Lung (tissue), 17 donors: ENCODE measurements at places on chromosomes 1 and 21. TPM values are rescaled to one million over a fixed set of nuclear protein-coding genes. Genes with fewer than 3 reads are reported as not detected.

The KCNA3 gene
- 2.5 TPM for polyA plus RNA-seq

The FCGR3A gene
- 211 TPM for polyA plus RNA-seq

- DNase-seq, result no peak
- peaks cover 4% of the 10 kb centered on the region for H3K4me1 ChIP-seq
- no peak overlapping the region for H3K4me3 ChIP-seq
- no peaks in the 10 kb centered on the region for H3K27me3 ChIP-seq
- no peak overlapping the region for H3K27ac ChIP-seq
- H3K36me3 ChIP-seq, result no peaks in the 10 kb centered on the region
Measured at GRCh38 chr1:100430325-100430756, 78.0 kb downstream of the CDC14A start.

GRCh38 chr1:243508943-243509342, 253.1 kb downstream of the SDCCAG8 start:
- no peaks in the 10 kb centered on the region for H3K4me1 ChIP-seq
- H3K4me3 ChIP-seq, result no peak overlapping the region
- no peaks in the 10 kb centered on the region for H3K27me3 ChIP-seq
- H3K27ac ChIP-seq, result no peak overlapping the region
- no peak for DNase-seq
- H3K36me3 ChIP-seq, result peaks cover 10% of the 10 kb centered on the region

DNA sequence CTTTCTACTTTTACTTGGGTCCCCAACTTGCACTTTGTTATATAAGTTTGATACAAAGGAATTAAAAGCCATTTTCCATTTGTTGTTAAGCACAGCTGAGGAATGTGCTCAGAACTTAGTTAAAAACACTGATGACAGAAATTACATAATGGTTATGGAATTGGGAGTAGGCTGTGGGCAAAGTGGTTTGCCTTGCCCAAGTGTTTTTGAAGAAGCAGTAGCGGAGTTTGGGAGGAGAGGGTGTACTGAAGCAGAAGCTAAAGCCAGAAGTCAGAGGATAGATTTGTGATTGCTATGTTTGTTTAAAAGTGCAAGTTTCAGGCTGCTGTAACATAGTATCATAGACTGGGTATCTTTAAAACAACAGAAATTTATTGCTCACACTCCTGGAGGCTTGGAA, 391.8 kb downstream of the DUSP10 start:
- H3K4me3 ChIP-seq, result no peak overlapping the region
- H3K27me3 ChIP-seq, result no peaks in the 10 kb centered on the region

GRCh38 chr1:228015276-228016180, 8.7 kb downstream of the WNT3A start:
- no peaks in the 10 kb centered on the region for H3K4me1 ChIP-seq
- no peak overlapping the region for H3K4me3 ChIP-seq
- H3K36me3 ChIP-seq, result no peaks in the 10 kb centered on the region
- DNase-seq, result no peak
- H3K27me3 ChIP-seq, result no peaks in the 10 kb centered on the region
- H3K27ac ChIP-seq, result no peak overlapping the region

DNA sequence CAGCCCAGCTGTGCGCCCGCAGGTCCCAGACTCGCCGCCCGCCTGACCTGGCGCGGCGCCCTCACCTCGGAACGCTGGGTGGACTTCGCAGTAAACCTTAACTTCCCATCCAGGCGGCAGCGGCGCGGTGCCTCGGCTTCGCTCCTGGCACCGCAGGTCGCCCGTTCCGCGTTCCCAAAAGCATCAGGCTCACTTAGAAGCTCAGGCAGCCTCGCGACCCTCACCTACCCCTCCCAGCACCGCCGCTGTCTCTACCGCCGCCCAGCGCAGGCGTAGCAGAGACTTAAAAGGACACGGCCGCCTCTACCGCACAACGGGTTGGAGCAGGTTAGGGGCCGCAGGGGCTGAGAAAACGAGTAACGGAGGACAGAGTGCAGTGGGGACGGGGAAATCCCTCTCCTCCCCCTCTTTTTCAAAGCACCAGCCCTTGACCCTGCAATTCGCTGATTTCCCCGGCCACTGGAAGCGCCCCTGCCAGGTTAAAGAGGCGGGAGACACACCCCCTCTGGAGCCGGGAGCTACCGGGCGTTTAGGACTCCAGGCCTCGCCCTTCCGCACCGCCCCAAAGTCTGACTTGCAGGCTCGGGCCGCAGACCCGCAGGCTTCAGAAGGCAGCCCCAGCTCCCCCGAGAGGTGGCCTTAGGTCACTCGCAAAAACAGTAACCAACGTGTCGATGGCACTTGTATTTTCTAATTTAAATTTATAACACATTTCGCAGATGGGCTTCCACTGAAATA, 328.5 kb downstream of the FAM72C start:
- H3K4me3 ChIP-seq, result no peak overlapping the region
- H3K27me3 ChIP-seq, result no peaks in the 10 kb centered on the region
- H3K36me3 ChIP-seq, result no peaks in the 10 kb centered on the region
- no peak for DNase-seq
- no peaks in the 10 kb centered on the region for H3K4me1 ChIP-seq

- H3K4me1 ChIP-seq, result no peaks in the 10 kb centered on the region
- no peak overlapping the region for H3K27ac ChIP-seq
- no peaks in the 10 kb centered on the region for H3K36me3 ChIP-seq
- no peaks in the 10 kb centered on the region for H3K27me3 ChIP-seq
Measured at GRCh38 chr1:160945079-160945478, 9.5 kb downstream of the ITLN2 start.

DNA sequence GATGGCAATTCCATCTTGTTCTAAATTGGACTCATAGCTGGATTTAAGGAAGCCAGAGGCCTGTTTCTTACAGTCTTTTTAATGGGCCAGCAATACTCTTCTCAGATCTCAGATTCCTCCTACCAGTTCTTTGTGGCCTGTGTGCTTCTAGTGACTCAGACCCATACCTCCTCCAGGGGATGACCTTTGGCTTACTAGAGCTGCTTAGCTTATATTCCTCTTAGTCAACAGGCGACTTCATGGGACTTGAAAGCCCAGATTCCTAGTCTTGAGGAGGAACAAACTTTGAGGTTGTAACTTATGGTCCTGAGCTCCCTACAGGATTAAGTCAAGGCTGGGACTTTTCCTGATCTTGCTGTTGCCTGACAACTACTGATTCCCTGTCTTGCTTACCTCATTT, 12.4 kb upstream of the PAPPA2 start:
- no peak for DNase-seq
- no peaks in the 10 kb centered on the region for H3K4me1 ChIP-seq
- no peak overlapping the region for H3K4me3 ChIP-seq
- H3K27me3 ChIP-seq, result no peaks in the 10 kb centered on the region
